Calu3 (cell line): ENCODE measurements at places on chromosomes 16 and 17.
A peak's percentile ranks its signal among the peaks of the same experiment; 100 is the strongest.

DNA sequence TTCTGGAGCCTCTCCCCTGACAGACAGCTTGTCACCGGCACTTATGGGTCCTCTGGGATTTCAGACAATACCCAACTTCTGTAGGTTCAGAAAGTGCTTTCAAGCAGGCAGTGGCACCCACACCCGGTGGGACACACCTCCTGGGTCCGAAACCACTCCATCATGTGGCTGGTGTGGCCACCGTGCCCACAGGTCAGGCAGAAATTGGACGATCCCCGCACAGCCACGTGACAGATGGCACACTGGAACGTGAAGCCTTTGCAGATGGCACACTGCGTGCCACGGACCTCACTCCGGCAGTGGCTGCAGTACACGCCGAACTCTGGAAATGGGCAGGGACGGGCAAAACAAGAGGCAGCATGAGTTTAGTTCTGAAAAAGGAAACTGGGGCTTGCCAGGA, 99.5 kb upstream of the FA2H start:
- no peak for DNase-seq

DNA sequence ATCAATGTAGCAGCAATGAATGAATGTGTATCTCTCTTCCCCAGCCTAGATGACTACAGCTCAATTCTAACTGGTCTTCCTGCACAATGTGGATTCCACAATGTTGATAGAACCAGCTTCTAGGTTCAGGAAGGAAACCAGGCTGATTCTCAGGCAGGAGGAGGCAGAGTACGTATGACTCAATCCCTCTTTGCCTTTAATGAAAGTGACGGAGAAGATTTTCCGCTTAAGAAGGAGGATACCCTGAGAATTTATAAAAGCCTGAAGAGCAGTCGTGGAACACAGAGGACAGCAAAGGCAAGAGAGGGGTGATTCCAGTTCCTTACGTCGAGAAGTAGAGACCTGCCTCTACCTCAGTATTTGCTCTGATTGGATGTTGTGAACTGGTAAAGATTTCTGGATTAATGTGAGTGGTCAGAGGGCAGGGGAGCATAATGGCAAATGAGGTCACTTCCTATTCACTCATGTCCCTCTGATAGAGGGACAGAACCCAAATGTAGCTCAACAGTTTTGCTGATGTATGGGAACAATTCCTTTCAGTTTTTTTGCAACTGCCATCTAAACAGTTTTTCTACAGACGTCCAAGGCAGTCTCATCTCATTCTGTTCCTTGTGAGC, 15.0 kb upstream of the SLC16A11 start:
- DNase-seq = no peak

GRCh38 chr17:66971730-66972441, 7.4 kb downstream of the CACNG4 start:
- DNase-seq = no peak

- DNase-seq = peak; percentile 98
Observed at GRCh38 chr16:30557957-30558788, at the start of gene ZNF764. ZNF764 (minus strand) TSS chr16:30558374; CDS start chr16:30558182, 192 bp downstream.

GRCh38 chr16:78116946-78117345, 17.5 kb downstream of the WWOX start:
- no peak for DNase-seq

DNA sequence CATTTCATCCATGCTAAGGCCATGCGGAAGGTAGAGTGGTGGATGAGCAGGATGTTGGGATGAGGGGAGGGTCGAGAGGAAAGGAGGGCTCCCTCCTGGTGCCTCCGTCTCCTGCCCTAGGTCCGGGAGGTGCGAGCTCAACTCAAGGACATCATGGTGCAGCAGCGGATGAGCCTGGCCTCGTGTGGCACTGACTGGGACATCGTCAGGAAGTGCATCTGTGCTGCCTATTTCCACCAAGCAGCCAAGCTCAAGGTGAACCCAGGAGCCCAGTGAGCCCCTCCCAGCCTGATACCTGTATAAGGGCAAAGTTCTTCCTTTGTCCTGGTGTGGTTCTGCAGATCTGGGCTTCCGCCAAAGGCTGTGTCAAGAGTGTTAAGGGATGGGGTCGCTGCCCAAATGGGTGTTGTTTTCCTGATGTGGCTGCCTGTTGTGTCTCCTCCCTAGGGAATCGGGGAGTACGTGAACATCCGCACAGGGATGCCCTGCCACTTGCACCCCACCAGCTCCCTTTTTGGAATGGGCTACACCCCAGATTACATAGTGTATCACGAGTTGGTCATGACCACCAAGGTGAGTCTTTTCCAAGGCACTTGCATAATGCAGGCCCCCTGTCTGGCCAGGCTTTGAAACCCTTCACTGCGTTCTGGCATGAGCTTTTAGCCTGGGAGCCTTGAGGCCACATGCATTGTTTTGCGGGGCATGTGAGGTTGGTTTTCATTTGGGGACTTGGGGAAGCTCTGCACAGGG, 14.9 kb downstream of the DHX38 start:
- DNase-seq = no peak

DNA sequence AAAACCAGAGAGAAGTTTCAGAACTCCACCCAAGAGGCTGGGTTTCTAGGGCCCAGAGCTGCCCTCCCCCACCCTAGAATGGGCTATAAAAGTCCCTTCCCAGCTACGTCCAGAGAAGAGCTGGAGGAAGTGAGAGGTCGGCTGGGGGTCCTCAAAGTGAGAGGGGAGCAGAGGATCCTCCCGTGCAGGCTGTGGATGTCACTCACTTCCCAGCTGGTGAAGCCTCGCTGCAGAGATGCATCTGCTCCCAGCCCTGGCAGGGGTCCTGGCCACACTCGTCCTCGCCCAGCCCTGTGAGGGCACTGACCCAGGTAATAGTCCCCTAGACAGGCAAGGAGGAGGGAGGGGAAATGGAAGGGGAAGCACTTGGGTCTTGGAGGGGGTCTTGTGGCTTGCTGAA, at the start of gene EPX:
Gene EPX (plus strand): TSS at position 115 of the 400 bp plus-strand sequence. CDS start 121 bp downstream, at position 236.
- DNase-seq = no peak

DNA sequence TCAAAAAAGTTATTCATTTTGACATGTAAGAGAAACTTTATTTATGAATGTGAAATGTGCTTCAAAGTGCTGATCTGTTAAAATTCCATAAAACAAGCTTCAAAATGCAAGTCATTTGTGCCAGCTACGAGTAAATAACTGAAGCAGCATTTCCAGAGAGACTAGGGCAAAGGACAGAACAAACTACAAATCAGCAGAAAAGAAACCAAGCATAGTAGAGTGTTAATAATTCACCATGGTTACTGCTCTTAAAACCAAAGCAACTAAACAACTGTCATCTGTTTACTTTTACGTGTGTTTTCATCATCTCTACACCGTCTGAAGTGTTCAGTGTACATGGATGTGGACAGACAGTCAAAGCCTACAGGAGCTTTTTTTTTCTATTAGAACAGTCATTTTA, 1.6 kb upstream of the ASPA start:
- DNase-seq = no peak

- peak; percentile 87 for DNase-seq
Observed at GRCh38 chr17:79993390-79994227, 42.1 kb downstream of the TBC1D16 start.

GRCh38 chr16:20614186-20615141, 38.3 kb upstream of the ACSM2B start:
- no peak for DNase-seq

GRCh38 chr16:5451641-5452040, 354.0 kb upstream of the EEF2KMT start:
- DNase-seq = no peak

- no peak for DNase-seq
Observed at GRCh38 chr17:2962729-2963128, 100.7 kb downstream of the OR1D5 start.
